HL-60 (cell line): ENCODE measurements at places on chromosomes 13 and 19.

GRCh38 chr13:44068737-44069136, 189.0 kb downstream of the LACC1 start:
- no peak for DNase-seq

GRCh38 chr19:41707502-41707812, 969 bp upstream of the CEACAM5 start:
- no peak for DNase-seq

- no peak for DNase-seq
These were observed 23.0 kb downstream of the PDCD5 start for GRCh38 chr19:32603961-32604360.

- no peak for DNase-seq
These were observed 89.4 kb downstream of the COL4A2 start for GRCh38 chr13:110396476-110396875.

GRCh38 chr13:44278166-44278565, 95.5 kb upstream of the SERP2 start:
- DNase-seq = no peak

- DNase-seq = no peak
These were observed 190.1 kb downstream of the FOXO1 start for GRCh38 chr13:40476175-40476958.

GRCh38 chr19:2394054-2394441, 33.3 kb downstream of the TIMM13 start:
- peak; percentile 81 for DNase-seq

DNA sequence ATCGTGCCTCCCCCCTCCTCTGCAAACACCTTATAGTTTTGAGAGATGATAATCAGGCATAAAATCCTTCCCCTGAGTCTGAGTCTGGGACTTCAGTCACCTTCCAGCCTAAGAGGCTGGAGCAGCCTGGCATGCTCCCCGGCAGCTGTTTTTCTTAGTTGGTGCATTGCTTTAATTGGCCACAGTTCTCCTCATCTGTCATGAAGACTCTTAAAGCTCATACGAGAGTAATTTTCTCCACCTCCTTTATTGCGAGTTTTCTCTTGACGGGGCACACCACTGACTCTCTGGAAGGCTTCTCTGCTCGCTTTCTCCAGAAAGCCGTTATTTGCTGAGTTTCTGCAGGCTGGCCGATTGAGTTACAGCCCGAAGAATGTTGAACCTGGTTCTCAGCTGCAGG, 310.5 kb downstream of the ATP8A2 start:
- no peak for DNase-seq

- DNase-seq = no peak
These were observed 60.3 kb downstream of the MIPEP start for GRCh38 chr13:23828866-23829265.

DNA sequence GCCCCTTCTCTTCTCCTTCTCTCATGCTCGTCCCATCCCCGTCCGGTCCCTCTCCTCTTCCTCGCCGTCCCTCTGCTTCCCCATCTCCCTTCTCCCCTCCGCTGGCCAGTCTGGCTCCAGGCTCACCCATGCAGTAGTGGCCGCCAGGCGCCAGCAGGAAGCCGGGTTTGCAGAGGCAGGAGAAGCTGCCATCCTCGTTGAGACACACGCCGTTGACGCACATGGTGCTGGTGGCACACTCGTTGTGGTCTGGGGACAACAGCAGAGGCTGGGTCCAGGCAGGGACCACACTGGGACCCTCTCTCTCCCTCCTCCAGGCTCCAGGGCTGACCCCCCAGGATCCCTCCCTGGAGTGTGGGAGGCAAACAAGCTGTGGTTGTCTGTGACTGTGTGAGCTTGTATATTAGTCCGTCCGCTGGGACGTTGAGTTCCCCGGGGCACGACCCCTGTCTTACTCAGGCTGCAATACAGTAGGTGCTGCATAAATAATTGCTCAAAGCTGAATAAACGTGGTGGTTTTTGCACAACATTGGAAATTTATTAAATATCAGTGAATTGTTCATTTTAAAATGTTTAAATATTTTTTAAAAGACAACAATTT, 16.4 kb downstream of the FBN3 start:
- no peak for DNase-seq

GRCh38 chr19:43820098-43820883, 6.8 kb upstream of the ZNF283 start:
- no peak for DNase-seq

DNA sequence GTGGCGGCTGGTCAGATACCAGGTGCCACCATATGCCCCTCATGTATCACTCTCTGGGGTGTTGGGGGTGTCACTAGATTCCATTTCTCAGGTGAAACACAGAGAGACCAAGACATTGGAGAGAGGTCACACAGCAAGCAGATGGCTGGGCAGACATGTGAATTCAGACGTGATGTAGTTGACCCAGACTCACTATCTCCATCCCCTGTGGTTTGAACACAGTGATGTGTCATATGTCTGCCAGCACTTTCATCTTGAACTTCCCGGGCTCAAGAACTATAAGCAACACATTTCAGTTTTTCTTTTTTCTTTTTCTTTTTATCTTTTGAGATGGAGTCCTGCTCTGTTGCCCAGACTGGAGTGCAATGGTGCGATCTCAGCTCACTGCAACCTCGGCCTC, 16.1 kb upstream of the UPF1 start:
- DNase-seq = no peak

GRCh38 chr13:50527188-50527587, 316.3 kb downstream of the DLEU7 start:
- no peak for DNase-seq

DNA sequence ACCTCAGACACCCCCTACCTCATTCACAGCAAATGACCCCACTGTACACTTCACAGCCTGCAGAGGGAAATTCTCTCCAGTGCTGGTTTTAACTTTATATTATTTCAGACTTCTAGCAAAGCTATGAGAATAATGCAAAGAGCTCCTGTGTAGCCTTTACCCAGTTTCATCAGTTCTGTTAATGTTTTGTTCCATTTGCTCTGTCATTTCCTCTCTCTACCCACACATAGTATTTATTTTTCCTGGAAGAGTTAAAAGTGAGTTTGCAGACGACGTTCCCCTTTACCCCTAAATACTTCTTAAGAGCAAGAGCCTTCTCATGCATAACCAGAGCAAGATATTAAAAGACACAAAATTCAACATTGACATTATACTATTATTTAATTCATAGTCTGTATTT, 49.9 kb upstream of the ADGRE1 start:
- no peak for DNase-seq

- DNase-seq = no peak
These were observed 4.6 kb downstream of the STK11 start for GRCh38 chr19:1210227-1210538.

DNA sequence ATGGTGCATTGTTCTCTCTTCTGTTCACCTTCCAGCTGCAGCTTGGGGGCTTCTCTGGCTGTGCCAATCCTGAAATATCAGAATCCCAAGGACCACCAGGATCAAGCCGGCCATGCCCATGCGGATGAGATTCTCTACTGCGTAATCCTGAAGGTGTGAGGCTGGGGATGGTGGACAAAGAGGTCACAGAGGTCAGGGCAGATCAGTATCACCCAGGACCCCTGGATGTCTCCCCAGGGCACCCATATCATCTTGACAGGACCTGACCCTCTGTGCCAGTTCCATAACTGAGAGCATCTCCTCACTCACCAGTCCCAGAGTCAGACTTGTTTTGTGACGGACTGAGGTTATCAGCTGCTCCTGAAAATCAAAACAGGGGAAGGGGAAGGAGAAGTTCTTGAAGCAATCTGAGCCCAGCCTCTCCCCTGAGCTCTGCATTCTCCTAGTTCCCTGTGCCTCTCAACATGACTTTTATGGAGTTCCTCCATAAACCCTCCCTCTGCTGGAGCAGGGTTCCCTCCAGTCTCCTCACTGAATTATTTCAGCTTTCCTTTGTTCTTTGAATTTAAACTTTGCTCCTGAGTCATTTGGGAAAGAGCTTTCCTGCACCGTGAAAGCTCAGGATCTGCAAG, 5.5 kb downstream of the LILRA5 start:
- DNase-seq = no peak

- DNase-seq = no peak
These were observed 3.5 kb downstream of the MYO9B start for GRCh38 chr19:17078920-17079709.

DNA sequence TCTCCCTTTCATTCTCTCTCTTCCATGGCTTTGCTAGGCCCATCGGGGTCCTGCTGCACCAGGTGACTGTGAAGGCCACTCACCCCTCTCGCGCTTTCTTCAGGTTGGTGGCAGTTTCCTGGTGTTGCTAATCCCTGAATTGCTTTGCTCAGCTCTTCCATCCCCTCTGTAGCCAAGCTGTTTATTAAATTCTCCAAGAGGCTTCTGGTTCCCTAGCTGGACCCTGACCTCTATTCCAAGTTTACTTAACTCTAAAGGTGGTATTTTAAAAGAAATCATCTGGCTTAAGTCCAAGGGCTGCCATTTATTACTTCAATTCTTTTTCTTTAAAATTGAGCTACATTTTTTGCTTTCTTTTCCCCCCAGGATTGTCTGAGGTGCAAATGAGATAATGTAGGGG, 32.7 kb upstream of the MICU2 start:
- DNase-seq = no peak

DNA sequence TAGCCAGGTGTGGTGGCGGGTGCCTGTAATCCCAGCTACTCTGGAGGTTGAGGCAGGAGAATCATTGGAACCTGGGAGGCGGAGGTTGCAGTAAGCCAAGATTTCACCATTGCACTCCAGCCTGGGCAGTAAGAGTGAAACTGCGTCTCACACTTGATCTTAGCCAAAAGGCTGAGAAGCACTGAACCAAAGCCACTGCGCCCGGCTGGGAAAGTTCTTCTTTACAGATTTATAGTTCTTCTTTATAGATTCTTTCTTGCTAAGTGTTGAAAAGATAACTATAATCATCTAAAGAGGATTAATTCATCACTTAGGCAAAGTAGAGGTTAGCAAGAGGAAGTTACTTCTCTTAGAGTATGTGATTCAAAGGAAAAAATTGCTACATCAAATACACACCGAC, 11.1 kb downstream of the ZNF417 start:
- DNase-seq = no peak

DNA sequence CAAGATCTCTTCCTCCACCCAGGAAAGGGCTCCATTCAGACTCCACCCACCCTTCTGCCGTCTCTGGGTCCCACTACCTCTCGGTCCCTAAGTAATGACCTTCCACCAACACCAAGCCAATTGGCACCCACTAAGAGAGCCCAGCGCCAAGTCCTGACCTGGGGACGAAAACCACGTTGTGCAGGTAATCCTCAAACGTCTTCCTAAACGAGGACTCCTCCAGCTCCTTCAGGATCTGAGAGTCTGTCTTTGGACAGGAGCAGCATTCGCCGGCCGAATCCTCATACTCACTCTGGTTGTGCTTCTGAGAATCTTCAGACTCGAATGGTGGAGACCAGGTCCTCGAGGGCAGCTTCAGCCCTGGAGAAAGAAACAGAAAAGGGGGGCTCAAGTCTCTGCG, 83.1 kb downstream of the ZNF557 start:
- no peak for DNase-seq

GRCh38 chr13:109231888-109232287, 554.5 kb downstream of the IRS2 start:
- no peak for DNase-seq

- peak; percentile 60 for DNase-seq
These were observed 26.3 kb downstream of the CYP4F2 start for GRCh38 chr19:15871570-15871969.

DNA sequence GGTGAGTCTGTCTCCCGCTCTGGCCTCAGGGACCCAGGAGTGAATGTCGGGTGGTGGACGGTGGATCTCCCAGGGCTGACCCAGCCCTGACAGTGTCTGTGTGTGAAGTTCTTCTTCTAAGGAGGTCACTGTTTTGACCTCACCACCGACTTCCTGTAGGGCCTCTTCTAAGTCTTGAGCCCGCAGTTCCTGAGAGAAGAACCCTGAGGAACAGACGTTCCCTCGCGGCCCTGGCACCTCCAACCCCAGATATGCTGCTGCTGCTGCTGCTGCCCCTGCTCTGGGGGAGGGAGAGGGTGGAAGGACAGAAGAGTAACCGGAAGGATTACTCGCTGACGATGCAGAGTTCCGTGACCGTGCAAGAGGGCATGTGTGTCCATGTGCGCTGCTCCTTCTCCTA, at the start of gene SIGLEC7:
Gene SIGLEC7, plus strand, starts transcription at position 183 of the 400 bp plus-strand sequence. Its CDS starts 69 bp downstream, at position 252.
- peak; percentile 67 for DNase-seq

- DNase-seq = no peak
These were observed 730.7 kb downstream of the UQCRFS1 start for GRCh38 chr19:28482221-28482620.

DNA sequence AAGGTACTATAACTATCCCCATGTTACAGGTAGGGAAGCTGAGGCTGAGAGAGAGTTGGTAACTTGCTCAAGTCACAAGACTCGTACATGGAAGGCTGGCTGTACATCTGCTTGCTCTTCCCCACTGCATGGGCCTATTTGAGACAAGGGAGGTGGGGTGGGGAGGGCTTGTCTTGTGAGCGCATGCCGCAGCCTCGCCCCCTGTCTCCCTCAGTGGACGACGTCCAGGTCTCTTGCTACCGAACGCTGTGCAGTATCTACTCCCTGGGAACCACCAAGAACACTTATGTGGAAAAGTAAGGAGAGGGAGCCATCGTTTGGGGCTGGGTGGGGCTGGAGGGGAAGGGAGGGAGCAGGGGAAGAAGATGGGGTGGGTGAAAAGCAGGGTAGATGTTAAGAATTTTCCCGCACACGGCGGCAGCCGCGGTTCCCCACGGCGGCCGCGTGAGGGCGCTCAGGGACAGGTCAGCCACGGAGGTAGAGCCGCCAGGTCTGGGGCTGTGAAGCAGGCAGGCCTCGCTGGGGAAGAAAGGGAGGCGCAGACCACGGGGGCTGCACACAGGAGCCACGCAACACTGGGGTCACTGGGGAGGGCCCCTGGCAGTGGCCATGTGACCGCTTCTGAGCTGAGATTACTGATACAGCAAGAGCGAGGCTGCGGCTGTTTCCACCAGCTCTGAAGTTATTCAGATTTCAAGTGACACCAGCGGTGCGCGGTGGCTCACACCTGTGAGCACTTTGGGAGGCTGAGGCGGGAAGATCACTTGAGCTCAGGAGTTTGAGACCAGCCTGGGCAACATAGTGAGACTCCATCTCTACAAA, 81.5 kb downstream of the RYR1 start:
- DNase-seq = peak; percentile 54

DNA sequence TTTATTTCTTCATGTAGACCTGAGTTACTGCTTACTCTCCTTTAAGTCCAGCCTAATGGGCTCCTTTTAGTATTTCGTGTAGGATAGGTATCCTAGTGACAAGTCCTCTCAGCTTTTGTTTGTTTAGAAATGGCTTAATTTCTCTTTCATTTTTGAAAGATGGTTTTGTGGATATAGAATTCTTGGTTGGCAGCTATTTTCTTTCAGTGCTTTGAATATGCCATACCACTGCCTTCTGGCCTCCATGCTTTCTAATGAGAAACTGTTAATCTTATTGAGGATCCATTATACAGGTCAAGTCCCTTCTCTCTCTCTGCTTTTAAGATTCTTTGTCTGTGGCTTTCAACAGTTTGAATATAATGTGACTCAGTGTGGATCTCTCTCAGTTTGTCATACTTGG, 46.8 kb upstream of the SACS start:
- no peak for DNase-seq
